Stimulated activated CD8-positive, alpha-beta memory T cell treated with anti-CD3 and anti-CD28 coated beads, Interleukin-4, amount 100 ng/mL, for 48 hours (primary cell): ENCODE measurements at places on chromosomes 7 and 10.
A peak's percentile ranks its signal among the peaks of the same experiment; 100 is the strongest.

DNA sequence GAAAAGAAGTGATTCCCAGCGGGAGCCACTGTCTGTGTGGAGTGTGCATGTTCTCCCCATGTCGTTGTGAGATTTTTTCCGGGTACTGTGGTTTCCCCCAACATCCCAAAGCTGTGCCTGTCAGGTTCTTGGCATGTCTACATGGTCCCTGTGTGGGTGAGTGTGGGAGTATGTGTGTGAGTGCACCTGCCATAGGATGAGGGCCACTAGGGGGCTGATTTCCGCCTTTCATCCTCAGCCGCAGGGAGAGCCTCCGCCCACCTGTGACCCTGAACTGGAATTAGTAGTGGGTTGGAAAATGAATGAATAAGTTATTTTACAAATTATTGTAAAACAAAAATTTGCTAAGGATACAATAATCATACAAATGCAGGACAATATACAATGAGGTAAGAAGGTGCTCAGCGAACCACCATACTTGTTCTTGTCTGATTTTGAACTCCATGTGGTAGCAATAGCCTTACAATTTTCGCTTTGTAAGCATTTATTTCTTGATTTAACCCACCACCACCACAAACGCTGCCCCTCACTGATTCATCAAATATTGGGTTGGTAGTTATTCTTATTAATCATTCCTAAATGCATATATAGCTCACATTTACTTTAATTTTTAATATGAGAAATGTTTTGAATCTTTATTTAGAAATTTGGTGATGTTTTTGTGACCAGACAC lies 641.2 kb upstream of the VSTM2A start:
- DNase-seq = no peak

GRCh38 chr10:94016727-94017714 lies 23.3 kb downstream of the PLCE1 start:
- no peak for DNase-seq

- DNase-seq = no peak
Observed at GRCh38 chr7:82313269-82313668, 130.3 kb downstream of the CACNA2D1 start.

DNA sequence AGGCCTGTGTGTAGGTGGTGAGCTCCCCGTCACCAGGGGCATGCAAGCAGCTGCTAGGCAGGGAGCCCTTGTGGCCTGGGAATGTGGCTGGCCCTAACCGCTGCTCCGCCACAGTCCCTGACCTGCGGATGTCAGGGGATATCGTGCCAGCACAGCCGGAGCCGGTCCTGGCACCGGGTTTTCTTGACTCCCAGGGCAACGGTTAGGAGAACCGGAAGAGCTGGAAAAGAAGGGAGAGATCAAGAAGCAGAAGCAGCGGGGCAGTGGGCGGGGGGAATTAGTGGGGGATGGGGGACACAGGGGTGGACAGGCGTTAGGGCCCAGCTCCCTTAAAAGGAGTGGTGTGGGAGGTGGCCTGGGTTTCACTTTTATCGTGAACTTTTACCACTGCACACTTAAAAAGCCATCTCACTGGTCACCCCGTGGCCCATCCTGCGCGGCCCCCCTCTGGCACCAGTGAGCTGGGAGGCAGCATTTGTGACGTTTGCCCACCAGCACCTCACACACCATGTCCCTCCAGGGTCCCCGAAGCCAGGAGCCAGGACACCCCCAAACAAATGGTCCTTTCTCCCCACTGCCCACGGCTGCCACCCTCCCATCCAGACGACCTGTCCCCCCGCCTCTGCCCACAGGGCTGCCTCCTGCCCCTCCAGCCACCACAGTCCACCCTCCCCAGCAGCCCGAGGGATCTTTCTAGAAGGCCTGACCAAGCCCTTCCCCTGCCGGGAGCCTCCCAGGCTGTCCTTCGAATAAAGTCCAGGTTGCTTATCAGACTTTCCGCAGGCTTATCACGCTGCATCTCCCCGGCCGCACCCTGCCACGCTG lies 1.8 kb upstream of the MICALL2 start:
- DNase-seq = no peak

DNA sequence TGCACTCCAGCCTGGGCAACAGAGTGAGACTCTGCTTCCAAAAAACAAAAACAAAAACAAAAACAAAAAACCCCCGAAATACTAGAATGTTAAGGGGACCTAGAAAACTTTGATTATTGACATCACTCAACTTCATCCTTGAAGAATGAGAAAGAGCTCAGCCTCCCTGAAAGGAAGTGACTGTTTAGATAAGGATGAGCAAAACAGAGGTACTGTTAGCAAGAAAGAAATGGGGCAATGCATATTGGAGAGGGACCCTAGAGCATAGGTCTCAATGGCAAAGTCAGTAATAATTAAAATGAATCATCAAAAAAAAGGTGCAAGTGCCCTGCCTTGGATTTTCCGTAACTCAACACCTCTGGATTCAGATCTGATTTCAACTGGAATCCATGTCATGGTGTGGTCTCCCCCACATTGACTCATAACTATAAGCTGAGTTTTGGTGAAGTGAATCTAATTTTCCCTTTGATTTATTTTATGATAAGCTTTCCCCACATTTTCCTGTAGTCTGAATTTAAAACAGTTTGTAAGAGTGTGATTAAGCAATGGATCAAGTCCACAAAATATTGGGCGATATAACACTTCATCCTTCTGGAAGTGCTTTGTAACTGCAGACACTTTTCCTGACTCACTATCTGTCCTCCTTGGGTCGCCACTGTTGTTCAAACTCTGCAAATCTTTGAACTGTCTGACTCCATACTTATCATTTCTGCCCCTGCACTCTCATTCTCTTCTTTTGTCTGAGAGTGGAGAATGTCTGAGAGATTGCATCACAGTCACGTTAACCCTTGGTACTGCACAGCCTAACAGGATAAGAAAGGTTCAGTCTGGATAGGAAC lies 224.8 kb upstream of the LYZL1 start:
- DNase-seq = no peak

DNA sequence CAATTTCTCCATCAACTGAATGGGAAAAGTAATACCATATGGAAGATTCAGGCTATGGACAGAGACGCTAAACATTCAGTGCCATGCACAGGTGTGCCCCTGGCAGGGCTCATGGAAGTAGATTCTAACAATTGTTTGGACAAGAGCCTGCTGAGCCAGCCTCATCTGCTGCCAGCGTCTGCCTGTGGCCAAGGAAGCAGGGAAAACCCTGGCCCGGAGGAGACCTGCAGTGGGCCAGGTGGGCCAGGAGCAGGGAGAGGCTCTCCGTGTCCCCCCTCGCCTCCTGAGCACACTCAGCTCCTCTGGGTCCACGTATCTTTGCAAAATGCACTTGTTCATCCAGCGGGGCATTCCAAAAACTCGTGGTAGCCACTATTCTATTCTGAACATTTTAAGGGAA lies 130.1 kb downstream of the TCERG1L start:
- DNase-seq = peak; percentile 10

GRCh38 chr10:102676534-102677315 lies 32.4 kb downstream of the TRIM8 start:
- DNase-seq = no peak

DNA sequence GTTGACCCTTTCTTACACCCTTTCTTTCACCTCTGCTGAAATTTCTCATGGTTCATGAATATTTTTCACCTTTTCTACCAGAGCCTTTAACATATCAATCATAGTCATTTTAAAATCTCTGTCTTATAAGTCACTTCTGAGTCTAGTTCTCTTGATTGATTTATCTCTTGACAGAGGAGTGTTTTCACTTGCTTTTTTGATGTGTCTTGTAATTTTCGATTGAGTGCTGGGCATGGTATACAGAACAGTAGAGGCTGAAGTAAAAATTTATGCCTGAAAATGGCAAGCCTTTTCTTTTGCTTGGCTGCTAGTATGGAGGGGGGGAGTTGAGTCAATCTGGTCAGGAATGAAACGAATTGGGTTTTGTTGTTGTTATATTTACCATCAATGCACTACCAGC lies 41.2 kb upstream of the NPTX2 start:
- DNase-seq = no peak

DNA sequence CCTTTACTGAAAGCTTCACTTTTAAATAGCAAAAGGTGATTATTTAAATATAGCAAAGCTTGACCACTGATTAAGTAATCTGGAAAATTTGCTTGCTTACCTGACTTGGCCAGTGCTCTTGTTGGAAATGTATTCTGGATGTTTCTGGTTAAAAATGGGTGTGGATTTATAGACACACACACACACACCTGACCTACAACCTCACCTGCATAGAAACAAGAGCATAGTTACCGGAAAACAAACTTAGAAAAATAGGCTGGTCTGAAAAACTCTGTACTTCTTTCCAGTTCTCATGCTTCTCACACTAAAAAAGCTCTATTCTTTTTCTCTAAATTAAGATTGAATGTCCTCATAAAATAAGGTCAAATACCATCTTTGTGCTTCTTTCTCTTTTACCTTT lies at the start of gene AGR3:
Gene AGR3, minus strand, starts transcription at position 140 of the 400 bp plus-strand sequence. CDS start 3,365 bp downstream, outside the sequence.
- DNase-seq = no peak

DNA sequence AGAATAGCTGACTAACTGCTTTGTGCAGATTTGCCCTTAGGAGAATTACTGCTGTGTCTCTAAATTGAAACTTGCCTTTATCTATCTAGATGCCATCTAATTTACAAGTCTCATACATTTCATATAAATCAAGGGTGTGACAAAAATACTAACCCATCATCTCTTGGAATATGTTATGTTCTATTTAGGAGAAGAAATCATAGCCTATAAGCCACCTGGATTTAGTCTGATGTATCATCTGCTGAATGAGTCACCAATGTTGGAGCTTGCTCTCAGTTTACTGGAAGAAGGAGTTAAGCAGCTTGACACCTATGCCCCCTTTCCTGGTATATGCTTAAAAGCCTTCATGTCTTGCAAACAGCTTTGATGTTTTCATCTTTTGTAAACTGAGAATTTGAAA lies 43.5 kb downstream of the NUP205 start:
- no peak for DNase-seq

DNA sequence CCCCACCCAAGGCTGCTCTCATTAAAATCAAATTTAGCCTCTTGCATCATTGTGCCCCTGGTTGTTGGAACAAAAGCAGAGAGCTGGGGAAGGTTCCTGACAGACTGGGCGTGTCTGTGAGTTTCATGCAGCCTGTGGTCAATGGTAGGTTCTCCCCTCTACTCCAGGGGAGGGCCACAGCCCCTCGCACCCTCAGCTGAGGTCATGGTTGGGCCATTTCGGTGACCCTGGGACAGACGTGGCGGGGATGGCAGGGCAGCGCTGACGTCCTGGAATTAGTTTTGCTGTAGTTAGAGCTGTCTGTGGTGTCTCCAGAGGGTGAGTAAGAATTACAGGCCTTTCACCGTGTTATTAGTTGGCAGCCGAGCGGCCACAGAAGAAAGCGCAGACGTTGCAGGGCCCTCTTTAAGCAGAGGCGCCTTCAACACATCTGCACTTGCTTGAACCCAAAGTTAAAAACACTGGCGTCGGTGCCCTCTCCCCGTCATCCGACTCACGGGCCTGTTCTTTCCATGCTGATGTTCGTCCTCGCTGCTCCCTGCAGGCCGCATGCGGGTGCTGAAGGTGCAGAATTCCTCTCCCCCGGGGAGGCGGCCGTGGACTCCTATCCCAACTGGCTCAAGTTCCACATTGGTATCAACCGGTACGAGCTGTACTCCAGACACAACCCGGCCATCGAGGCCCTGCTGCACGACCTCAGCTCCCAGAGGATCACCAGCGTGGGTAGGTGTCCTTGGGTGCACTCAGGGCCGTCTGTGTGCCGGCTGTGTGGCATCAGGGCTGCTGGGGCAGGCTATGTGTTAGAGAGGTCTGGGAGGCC lies 2.8 kb downstream of the FAM20C start:
- DNase-seq = no peak

- no peak for DNase-seq
Observed at GRCh38 chr7:31203551-31203950, 137.0 kb downstream of the NEUROD6 start.

DNA sequence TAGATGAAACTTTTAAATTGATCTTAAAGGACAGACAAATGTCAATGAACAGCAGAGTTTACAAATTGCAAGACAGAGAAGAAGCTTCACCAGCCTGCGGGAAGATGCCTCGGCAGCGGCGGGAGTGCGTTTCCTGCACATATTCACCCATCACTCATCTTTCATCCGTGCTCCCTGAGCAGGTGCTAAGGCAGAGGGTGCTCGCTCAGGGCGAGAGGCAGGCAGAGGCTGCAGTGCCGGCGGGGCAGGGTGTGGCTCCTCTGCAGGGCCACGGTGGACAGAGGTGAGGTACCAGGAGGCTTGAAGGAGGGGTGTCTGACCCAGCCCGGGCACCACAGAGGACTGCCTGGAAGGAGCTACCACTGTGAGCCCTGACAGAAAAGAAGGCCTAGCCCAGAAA lies 155.2 kb upstream of the PPP2R2D start:
- no peak for DNase-seq

GRCh38 chr7:98521089-98521692 lies 95.9 kb upstream of the NPTX2 start:
- DNase-seq = no peak

DNA sequence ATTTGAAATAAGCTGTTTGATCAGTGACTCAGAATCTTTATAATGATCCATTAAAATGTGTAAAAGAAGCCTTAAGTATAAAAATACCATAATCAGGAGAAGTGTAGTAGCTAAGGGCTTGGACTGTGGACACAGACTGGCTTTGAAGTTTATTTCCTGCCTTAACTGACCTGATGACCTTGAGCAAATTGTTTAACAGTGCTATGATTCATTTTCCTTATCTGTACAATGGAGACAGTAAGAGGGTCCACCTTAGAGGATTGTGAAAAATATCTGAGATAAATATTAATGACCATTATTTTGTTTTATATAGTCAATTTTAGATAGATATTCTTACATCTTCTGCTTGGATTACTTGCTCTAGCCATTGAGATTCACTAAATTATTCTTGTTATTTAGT lies 13.3 kb upstream of the RPA3 start:
- DNase-seq = no peak

DNA sequence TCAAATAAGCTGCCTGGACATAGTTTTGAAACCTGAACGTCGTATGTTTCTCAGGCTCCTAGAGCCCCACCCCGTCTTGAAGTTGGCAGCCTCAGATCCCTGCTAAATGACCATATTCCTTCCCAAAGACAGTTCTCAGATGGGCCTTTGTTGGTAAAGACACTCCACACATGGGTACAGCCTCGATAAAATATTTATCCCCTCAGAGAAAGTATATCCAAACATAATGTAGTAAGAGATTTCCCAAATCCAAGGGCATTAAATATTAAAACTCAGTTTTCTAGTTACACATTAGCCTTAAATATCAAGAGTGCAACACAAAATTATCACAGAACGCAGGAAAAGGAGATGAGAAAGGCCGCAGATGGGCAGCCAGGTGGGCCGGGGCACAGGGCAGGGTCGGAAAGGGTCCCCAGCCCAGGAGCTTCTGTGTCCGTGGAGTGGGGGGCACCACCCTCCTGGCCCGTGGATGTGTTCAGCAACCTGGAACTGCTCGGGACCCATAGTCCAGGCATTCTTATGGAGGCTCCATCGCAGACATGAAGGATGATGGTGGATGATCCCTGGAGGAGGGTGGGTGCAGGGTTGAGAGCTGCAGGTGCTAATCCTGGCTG lies 1.5 kb upstream of the CFAP46 start:
- DNase-seq = no peak

- DNase-seq = no peak
Observed at GRCh38 chr7:34165927-34166550, 260.7 kb downstream of the BMPER start.
